ENCODE measurements at places on chromosomes 4 and X.

GRCh38 chrX:100673397-100673953 is 29.5 kb downstream of the SRPX2 start:
- DNase-seq: no peak

- DNase-seq: no peak
Observed at GRCh38 chrX:155899366-155899765, 18.2 kb downstream of the VAMP7 start.

- no peak for DNase-seq
Observed at GRCh38 chrX:95071621-95072020, 1397.6 kb downstream of the FAM133A start.

- DNase-seq: no peak
Observed at GRCh38 chr4:5888222-5889001, 4.5 kb downstream of the CRMP1 start.

GRCh38 chr4:77202491-77202890 is 45.5 kb downstream of the CCNG2 start:
- DNase-seq: no peak

GRCh38 chr4:56655209-56655626 is 25.9 kb downstream of the HOPX start:
- DNase-seq: peak; percentile 81

DNA sequence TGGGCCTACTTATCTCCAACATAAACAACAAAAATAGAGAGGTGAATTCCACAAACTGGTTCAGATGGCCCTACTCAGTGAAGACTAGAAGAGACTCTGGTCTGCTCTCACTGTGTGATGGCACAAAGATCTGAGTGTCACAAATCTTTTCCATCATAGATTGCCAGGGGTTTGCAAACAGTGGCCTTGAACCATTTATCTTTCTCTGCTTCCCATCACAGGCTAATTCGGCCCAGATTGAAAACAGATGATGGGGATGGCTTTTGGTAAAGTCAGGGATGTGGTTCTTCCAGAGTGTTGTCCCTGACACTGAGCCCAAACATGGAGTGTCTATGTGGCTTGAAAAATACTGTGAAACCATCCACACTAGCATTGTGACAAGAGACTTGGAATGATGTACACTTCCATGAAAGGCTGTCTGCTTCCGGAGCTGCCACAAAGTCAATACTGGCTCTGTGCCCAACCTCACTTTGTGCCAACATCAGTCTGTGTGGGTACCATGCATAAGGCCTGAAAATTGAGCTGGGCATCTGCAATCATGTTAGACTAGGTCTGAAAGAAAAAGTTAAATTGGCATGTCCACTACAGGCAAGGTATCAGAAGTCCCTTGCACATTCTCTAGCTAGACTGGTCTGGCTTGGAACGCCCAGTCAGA is 25.2 kb upstream of the PLAC1 start:
- DNase-seq: no peak

GRCh38 chr4:138298866-138299265 is 56.7 kb upstream of the SLC7A11 start:
- DNase-seq: no peak

DNA sequence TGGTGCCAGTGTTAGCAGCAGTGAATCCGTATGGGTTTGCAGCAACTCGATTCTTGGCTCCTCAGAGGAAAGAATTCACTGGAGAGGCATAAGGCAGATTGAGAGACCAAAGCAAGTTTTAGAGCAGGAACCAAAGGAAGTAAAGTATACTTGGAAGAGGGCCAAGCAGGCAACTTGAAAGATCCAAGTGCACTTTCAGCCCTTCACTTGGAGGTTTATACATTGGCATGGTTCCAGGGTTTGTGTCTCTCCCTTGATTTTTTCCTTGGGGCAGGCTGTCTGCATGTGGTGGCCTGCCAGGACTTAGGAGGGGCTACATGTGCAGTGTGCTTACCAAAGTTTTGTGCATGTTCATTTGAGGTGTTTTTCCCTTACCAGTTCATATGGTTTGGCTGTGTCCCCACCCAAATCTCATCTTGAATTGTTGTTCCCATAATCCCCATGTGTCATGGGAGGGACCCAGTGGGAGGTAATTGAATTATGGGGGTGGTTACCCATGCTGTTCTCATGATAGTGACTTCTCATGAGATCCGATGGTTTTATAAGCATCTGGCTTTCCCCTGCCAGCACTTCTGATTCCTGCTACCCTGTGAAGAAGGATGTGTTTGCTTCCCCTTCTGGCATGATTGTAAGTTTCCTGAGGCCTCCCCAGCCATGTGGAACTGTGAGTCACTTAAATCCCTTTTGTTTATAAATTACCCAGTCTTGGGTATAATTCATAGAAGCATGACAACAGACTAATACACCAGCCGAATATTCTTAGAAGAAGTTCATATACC is 86.2 kb upstream of the TSPAN5 start:
- no peak for DNase-seq

- no peak for DNase-seq
Observed at GRCh38 chrX:136779346-136779781, 1.4 kb downstream of the ARHGEF6 start.

DNA sequence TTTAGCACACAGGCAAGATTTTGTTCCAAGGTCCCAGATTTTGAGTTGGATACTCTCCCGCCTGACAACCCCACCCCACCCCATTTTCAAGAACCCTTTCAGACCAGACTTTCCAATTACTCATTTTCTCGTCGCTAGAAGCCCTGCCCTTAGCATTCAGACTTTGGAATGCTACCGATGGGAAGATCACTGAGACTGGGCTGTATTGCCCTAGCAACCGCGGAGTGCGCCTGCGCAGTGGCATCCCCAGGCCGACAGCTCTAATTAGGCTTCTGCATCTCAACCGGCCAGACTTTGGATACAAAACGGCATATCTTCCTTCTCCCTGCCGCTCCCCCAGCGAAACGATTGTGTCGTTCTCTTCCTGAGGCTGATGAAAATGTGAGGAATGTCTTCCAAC is 3.4 kb downstream of the MAGEE2 start:
- DNase-seq: peak; percentile 16

DNA sequence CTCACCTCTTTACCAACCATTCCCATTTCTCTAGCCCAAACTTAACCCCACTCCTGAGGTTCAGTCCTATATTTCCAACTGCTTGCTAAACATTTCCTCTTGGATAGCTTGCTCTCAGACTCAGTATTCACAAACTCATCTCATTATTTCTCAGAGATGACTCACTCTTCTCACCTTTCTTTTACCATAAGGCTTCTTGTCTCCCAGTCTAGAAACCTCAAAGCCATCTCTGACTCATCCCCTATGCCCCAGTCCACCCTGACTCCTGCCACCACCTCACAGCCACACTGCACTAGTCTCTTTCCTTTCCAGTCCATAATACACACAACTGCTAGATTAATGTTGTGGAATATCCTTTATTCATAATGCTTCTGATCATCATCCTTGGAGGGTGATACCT is 4.8 kb downstream of the FRMPD3 start:
- no peak for DNase-seq

DNA sequence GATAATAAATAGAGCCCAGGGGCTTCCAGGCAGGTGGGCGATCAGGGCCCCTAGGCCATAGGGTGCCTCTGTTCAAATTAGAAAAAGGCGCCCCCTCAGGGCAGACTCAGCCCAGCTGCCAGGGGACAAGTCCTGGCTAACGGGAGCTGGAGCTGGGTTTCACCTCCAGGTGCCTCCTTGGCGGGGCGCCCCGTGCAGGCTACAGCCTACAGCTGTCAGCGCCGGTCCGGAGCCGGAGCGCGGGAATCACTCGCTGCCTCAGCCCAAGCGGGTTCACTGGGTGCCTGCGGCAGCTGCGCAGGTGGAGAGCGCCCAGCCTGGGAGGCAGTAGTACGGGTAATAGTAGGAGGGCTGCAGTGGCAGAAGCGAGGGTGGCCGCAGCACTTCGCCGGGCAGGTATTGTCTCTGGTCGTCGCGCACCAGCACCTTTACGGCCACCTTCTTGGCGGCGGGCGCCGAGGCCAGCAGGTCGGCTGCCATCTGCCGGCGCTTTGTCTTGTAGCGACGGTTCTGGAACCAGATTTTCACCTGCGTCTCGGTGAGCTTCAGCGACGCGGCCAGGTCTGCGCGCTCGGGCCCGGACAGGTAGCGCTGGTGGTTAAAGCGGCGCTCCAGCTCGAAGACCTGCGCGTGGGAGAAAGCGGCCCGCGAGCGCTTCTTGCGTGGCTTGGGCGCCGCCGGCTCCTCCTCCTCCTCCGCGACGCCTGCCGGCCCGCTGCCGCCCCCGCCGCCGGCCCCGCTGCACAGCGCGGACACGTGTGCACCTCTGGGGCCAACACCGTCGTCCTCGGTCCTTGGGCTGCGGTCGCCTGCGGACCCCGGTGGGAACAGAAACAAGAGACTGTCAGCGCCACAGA is 2.4 kb downstream of the NKX3-2 start:
- no peak for DNase-seq

DNA sequence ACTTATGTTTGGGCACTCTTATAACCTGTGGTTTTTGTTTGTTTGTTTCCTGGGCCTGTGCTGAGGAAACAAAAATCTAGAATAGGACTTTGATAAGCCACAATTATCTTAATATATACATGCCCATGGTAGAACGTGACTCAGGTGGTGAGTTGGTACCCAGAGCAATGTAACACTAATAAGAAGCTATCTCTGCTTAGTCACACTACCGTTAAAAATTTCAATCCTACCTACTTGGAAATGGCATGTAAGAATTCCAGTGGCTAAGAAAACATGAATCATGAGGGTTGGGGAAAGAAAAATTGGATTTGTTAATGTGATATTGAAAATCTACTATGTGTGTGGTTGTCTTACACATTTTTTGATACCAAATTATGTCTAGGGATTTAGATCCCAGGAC is 30.5 kb upstream of the ADGRG2 start:
- DNase-seq: no peak

DNA sequence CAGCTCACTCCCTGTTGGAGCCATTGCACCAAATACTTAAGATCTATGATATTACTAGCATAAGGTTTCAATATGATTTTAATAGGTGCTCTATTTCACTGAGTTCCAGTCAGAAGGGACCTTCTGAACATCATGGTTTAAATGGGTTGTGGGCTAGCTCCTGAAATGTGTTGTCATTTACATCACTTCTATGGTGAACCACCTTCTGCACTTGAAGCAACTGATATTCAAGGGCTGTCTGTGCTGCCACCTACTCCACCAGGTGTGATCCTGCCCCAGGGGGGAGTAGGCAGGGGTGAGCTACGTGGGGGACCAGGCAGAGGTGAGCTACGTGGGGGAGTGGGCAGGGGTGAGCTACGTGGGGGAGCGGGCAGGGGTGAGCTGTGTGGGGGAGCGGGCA is 35.2 kb downstream of the RNF175 start:
- DNase-seq: no peak

GRCh38 chr4:24630937-24631336 is 46.6 kb upstream of the DHX15 start:
- no peak for DNase-seq

DNA sequence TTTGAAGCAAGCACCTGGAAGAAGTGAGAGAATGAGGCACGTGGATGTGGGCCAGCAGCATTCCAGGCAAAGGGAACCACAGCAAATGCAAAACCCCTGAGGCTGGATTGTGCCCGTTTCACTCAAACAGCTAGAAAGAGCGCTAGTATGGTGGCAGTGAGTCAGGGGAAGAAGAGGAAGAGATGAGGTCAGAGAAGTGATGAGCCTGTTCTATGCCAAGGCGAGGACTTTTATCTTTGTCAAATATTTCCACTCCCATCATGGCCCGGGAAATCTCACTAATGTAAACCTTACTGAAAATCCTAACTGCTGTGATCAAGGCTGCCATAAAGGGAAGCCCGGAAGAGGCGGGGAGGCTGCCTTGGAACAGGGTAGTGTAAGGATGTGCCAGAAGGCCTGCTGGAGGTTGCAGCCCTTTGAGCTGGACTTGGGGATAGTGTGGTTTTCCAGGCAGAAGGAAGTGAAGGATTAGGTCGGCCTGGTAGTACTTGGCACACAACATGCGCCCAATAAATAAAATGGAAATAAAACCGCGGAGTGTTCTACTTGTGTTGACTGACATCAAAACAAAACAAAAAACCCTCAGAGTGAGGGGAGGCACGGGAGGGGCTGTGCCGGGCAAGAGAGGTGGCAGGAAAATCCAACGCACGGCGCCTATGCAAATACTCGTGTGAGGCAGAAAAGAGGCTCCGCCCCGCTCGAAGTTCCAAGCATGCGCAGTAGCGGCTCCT is 1.2 kb upstream of the CDK16 start:
- no peak for DNase-seq

DNA sequence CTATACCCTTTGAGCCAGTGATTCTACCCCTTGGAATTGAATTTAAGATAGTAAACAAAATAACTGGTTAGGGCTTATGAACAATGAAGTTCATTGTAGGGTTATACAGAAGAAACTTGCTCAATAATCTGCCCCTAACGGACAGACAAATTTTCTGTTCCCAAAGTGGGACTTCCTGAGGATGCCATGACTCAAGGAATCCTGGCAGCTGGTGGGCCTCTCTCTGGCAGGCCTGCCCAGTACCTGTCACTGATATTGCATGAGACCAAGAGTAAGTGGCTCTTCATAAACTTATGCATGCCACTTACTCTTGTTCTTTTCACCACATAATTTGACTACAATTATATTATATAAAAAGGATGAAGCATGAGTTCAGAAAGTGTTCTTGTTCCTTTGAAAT is 41.5 kb downstream of the GPRIN3 start:
- no peak for DNase-seq

DNA sequence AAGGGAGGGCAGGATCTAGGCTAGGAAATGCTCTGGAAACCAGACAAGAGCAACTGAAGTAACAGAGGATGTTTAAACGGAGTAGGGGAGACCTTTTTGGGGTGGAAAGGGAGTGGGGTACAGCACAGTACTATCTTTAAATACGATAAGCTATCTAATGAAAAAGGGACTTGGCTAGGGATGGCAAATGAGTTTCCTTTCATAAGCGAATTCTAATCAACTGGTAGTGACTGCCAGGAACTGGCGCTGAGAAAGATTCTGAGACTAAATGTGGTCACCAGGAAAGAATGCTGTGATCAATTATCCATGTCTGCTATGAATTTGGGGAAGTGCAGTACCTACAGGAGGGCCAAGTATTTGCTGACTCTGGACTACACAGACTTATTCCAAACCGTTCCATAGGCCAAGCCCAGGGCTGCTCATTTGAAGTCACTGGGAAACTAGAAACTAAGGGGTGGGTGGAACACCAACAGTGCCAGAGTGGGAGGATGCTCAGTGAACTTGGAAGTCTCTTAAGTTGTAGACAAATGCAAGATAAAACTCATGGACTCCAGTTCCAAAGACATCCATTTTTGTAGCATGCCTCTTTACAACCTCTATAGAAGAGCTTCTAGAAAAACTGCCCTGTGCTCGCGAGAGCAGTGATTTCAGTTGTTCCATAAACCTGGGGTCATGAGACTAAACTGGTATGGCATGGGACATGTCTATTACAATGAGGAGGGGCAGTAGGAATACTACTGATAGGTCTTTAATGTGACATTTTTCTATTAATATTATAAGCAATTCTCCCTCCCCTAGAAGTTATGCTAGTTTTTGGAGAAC is 2.0 kb downstream of the TRAPPC2 start:
- no peak for DNase-seq

DNA sequence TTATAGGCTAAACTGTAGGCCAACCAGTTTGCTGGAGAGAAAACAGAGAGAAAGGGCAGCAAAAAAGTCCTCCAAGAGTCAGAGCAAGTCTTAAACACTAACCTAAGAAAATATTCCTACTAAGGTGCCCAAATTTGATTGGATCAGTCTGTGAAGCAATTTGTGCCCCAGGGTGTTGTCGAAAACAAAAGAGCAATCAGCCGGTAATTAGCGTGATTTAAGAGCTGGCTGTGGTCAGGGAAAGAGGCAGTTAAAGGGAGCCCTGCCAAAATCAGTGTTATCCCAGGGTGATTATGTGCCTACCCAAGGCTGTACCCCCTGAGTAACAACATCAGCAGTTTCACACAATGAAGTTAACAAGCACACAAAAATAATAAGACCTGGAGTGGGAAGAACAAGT is 6.4 kb upstream of the BRWD3 start:
- DNase-seq: no peak
